Amygdala (tissue), 56 donors: ENCODE measurements at places on chromosomes 13 and 19.

DNA sequence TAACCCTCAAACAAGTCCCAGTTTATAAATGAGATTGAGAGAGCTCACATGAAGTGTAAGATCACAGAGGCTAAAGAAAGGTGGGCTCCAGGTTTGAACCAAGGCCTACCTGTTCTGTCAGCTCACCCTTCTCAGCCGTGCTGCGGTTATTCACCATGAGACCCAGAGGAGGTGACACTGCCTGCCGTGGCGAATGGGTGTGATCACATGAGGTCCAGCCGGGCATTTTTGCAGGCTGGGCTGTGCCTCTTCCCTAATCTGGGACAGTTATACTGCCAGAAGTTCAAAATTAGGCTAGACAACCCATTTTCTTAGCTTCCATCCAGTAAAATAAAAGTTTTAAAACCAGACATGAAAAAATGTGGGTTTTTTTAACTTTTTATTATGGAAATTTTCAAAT, 146.8 kb downstream of the FOXO1 start:
- no peak for DNase-seq

DNA sequence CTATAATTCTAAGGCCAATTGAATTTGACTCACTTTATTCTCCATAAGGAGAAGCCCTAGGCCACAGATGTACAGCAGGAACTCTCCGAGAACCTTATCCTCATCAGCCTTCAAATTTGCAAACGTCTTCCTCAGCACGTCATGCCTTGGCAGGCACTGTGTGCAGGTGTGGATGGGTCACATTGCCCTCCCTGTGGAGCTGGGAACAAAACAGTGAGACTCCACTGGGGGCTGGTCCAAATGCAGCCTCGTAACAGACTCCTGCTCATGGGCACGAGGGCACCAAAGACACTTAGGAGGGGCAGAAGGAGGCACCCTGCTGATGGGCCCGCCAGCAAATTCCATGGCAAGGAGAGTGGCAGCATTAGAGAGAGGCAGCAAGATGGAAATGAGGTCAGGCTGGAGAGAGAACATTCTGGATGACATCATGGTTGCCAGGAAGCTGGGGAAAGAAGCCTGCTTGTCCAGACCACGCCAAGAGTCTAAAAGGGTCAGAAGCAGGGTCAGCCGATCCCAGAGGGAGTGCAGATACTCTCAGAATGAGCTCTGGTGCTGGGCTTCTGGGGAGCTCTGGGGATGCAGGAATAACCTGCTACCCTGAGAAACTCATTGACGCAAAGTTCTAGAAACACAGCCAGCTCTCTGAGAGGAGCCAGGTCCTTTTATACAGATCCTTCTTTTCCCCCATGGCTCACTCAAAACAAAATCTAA, 242.2 kb downstream of the B3GLCT start:
- no peak for DNase-seq

DNA sequence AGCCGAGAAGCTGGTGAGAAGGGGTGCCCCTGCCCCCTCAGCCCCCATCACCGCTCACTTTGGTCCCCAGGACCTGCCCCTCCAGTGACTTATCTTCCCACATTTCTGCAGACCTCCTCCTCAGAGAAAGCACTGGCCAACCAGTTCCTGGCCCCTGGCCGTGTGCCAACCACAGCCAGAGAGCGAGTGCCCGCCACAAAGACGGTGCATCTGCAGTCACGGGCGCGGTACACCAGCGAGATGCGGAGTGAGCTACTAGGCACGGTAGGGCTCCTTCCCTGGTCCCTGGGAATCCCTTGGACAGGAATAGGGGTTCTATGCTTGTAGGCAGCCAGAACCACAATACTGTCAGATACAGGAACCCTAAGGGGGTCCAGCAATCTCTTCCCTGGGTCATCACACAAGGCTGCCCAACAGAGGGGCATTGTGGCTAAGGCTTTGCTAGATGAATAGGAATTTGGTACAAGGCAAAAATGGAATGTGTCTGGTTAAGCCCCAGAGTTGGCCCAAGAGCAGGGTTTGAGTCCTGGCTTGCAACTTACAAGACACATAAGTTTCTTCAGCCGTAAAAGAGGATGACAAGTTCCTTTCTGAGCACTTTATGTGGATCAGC, 1.0 kb downstream of the USE1 start:
- DNase-seq = no peak

- DNase-seq = no peak
These were observed 97.1 kb downstream of the SIPA1L3 start for GRCh38 chr19:38004186-38004520.

- DNase-seq = no peak
These were observed 521 bp upstream of the SHISA2 start for GRCh38 chr13:26052337-26052736.
